ENCODE measurements at places on chromosomes 5 and 9. TPM values are rescaled to one million over a fixed set of nuclear protein-coding genes. Genes with fewer than 3 reads are reported as not detected.

- no peak for DNase-seq
Observed at GRCh38 chr5:34564710-34565235, 91.4 kb upstream of the RAI14 start.

DNA sequence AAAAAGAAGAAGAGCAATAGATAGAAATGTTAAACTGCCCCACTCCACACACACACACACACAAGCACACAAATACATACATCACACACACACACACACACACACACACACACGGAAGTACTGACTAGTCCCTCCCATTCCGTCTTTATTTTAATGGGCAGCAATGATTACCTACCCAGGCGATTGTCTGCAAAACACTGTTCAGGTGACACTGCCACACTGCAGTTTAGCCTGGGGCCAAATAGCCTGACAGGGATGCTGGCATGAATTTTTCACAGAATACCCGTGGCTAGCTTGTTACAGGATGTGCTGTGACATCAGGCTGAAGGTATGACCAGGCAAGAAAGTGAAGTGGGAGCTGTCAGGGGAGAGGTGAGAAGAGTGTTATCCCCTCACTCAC, 86.9 kb downstream of the FRMD3 start:
- DNase-seq: no peak

DNA sequence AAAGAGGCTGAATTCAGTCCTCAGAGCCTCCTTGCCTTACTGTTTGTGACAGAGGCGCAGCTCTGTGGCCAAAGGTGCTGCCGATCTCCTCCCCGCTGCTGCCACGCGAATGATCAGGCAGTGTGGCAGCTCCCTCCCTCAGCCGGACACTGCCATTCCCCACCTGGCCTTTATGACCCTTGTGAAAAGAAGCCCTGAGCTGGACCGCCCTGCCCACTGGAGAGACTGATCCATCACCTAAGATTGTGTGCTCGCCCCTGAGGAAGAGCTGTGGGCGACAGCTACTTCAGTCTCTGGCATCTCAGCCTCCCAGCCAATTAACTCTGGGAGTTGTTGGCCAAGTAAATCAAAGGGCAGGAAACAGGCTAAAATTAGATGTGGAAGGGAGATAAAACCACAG, 90.9 kb downstream of the CARTPT start:
- no peak for DNase-seq

DNA sequence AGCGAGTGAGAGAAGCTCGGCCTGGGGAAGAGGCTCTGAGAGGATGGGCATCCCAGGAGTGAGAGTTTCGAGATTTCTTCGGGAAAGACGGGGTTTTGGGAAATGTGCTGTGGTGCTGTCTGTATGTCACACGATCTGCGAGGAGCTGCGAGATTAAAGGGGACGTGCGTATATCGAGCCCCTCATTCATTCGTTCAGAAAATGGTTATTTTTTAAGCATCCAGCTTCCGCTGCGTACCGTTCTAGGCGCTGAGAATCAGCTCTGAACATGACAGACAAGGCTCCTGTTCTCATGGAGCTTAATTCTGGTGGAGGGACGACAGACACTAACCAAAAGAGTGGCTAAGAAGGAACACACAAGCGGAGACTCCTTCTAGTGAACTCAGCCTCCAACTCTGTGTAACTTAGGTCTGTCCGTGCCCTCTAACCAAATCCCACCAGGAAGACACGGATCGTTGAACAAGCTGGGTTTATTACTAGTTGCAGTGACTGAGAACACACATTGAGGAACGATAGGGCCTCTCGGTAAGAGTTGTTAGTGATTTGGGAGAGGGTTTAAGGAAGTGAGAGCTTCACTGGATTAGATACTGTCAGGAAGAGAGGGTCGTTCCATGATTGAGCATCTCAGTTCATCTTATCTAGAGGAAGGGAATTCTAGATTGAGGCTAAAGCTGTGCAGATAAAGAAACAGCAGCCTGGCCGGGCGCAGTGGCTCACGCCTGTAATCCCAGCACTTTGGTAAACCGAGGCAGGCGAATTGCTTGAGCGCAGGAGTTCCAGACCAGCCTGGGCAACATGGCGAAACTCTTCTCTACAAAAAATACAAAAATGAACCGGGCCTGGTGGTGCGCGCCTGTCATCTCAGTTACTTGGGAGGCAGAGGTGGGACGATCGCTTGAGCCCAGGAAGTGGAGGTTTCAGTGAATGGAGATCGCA, 1.0 kb upstream of the FBXW11 start:
- DNase-seq: no peak

- no peak for DNase-seq
Observed at GRCh38 chr5:139910901-139911300, 115.3 kb downstream of the PSD2 start.

GRCh38 chr9:99040911-99041582, 63.9 kb upstream of the TGFBR1 start:
- no peak for DNase-seq

- DNase-seq: no peak
Observed at GRCh38 chr9:69603656-69604055, 68.5 kb downstream of the APBA1 start.

DNA sequence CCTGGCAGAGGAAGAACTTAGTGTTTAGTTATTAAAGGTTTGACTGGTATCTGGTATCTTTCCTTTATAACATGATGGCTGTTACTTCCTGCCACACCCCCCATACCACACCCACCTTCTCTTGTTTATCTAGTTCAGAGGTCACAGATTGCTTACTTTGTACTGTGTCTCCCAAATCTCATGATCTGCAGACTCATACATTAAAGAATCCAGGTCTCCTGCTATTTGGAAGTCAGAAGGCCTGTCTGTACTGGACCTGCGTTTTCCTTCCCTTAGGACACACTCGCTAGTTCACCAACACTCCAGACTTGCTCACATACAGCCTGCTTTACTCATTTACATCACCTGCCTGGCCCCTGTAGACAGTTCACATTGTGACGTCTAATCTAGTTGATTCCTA, 39.3 kb downstream of the NUDT12 start:
- no peak for DNase-seq

DNA sequence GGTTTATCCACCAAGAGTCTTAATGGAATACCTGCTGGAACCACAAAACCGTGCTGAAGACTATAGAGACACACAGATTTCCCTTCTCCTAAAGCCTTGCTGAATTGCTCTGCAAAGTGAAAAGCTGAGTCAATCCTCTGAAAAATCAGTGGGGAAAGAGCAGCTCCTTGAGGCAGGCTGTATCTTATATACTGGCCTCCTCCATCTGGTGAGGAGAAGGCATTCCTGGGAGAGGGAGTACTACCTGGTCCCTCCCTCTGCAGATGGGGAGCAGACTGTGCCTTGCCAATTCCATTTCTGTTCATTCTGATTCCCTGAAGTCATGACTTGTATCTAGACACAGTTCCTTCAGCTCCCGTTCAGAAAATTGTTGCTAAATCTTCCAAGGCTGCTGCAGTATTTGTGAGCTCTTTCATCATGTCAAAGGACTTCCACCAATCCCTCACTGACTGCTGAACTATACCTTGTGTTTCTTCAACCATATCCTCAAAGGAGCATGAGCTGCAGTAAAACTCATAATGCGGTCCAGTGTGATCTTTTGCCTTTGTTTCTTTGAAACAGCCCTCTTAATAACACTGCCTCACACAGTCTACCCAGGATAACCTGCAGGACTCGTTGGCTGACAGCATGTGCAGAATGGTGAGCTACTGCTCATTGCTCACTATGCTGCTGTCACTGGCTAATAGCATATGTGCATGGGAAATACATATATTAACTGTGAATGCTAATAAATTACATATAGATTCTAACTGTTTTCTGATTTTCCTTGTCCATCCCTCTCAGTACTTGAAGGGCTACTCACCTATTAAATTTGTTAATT, 84.5 kb downstream of the FOXD1 start:
- DNase-seq: no peak

- DNase-seq: no peak
Observed at GRCh38 chr9:70408393-70409040, 5.9 kb downstream of the KLF9 start.

DNA sequence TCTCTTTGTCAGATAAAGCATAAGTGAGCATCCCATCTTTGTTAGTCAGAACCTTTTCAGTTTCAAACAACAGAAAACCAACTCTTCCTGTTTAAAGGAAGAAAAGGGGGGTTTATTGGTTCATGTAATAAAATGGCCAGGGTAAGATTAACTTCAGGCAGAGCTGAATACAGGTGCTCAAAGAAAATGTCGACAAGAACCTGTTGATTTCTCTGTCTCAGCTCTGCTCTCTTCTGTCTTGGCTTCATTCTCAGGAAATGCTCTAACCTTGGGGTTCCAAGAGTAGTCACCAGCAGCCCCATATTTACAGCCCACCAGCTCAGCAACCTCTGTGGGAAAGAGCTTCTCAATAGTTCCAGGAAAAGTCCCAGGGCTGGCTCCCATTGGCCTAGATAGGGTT, 25.2 kb downstream of the KCNIP1 start:
- no peak for DNase-seq

GRCh38 chr9:35516479-35516878, 26.6 kb downstream of the RUSC2 start:
- DNase-seq: no peak

DNA sequence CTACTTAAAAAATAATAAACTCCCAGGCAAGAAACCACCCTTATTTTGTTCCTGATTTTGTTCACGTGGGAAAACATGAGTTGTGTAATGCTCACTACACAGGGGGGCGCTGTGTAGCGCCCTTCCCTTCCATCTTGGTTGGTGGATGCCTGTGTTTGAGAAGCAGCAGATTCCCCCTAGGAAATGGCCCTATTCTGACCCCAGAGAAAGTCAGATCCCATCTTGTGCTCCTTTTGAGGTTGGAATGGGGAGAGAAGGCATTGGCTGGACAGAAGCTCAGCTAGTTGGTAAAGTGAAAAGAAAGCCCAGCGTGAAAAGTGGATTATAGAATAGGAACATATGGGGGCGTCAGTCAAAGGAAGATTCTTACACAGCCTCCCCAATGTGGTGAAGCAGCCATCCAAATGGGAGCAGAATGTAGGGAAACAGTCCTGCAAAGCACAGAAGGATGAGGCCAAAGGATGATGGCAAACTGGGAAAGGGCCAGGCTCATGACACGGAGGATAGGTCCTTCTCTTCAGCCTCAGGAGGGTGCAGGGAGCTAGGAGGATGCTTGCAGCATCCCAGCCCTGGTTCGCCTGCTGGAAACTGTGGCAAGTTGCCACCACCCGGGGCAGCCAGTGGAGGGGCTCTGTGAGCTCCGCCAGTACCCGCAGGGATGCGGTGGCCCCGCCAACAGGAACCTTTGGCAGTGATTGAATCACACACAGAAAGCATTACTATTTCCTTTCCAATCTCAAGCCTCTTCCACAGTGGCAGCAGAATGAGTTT, 314.2 kb upstream of the DAP start:
- DNase-seq: no peak

HTR4 gene
- polyA plus RNA-seq: not detected

SPINK7 gene
- not detected for polyA plus RNA-seq

ARSI gene
- not detected for polyA plus RNA-seq

SEMA4D gene
- polyA plus RNA-seq: 34.3 TPM
